Psoas muscle (tissue), 8 donors: ENCODE measurements at places on chromosomes 1 and 21.
A peak's percentile ranks its signal among the peaks of the same experiment; 100 is the strongest.

DNA sequence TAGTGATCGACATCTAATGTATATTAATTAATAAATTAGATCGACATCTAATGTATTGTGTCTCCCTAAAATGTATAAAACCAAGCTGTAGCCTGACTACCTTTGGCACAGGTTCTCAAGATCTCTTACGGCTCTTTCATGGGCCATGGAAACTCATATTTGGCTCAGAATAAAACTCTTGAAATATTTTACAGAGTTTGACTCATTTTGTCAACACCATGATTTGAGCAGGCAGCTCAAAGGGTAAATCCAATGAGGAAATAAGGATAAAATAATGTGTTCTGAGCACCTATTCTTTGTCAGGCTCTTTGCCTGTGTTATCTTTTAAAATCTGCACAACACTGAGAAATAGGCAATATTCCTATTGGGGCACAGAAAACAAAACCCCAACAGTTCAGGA lies 223.4 kb upstream of the DUSP10 start:
- H3K36me3 ChIP-seq: no peaks in the 10 kb centered on the region
- DNase-seq: no peak

- no peaks in the 10 kb centered on the region for H3K4me1 ChIP-seq
- no peak for DNase-seq
- peak overlapping the region; percentile 41 for H3K4me3 ChIP-seq
Observed at GRCh38 chr1:190478149-190479049, 735 bp upstream of the BRINP3 start.

- no peak for DNase-seq
- peaks cover 20% of the 10 kb centered on the region for H3K4me1 ChIP-seq
- H3K27ac ChIP-seq: no peak overlapping the region
- H3K36me3 ChIP-seq: peaks cover 19% of the 10 kb centered on the region
Observed at GRCh38 chr1:53948291-53948690, 2.1 kb downstream of the LRRC42 start.

DNA sequence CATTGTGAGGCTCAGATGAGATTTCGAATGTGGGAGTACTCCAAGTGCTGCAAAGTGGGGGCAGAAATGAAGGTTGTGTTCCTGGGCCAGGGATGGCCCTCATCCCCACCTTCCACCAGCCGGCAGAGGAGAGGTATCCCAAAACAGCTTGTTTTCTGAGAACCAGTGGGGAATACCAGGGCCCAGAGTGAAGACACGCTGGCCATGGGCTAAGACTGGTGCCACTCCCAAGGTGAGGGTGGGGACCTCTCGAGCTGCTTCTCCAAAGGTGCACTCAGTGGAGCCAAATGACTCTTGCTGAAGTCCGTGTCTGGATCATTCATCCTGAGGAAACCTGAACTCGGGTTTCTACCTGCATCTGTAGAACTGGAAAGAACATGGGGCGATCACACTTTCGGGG lies 22.1 kb downstream of the KCNA2 start:
- H3K4me3 ChIP-seq: no peak overlapping the region
- no peaks in the 10 kb centered on the region for H3K4me1 ChIP-seq
- H3K36me3 ChIP-seq: no peaks in the 10 kb centered on the region
- H3K27me3 ChIP-seq: no peaks in the 10 kb centered on the region
- H3K27ac ChIP-seq: no peak overlapping the region
- DNase-seq: no peak

- H3K36me3 ChIP-seq: no peaks in the 10 kb centered on the region
- no peak overlapping the region for H3K4me3 ChIP-seq
- DNase-seq: no peak
- no peak overlapping the region for H3K27ac ChIP-seq
Observed at GRCh38 chr1:83761167-83762038, 237.5 kb downstream of the TTLL7 start.

- no peak for DNase-seq
- no peak overlapping the region for H3K27ac ChIP-seq
- peaks cover 3% of the 10 kb centered on the region for H3K27me3 ChIP-seq
- H3K4me1 ChIP-seq: no peaks in the 10 kb centered on the region
- H3K36me3 ChIP-seq: no peaks in the 10 kb centered on the region
Observed at GRCh38 chr1:98030976-98031375, 110.1 kb upstream of the DPYD start.
